ENCODE measurements at places on chromosomes 12 and 14.

DNA sequence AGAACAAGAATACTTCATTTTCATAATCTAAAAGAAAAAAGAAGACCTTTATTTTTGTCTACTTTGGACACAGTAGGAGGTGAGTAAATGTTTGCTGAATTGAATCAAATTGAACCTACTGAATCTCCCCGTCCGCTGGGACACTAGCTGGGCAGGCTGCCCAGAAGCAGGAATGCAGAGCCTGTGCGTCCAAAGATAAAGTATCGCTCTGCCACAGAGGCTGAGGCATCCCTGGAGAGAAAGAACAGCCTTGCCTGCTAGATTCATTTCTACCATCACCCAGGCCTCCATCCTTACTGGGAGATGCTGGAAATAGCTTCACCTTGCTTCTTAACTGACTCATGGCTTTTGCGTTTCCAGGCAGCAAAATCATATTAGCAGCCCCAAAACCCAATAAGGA lies 64.1 kb upstream of the TSPAN11 start:
- no peak for DNase-seq

GRCh38 chr12:63023926-63024325 lies 89.0 kb upstream of the PPM1H start:
- DNase-seq = no peak

GRCh38 chr14:26538176-26538575 lies 59.7 kb downstream of the NOVA1 start:
- DNase-seq = no peak

GRCh38 chr14:68690089-68690958 lies 102.5 kb downstream of the ZFP36L1 start:
- no peak for DNase-seq

DNA sequence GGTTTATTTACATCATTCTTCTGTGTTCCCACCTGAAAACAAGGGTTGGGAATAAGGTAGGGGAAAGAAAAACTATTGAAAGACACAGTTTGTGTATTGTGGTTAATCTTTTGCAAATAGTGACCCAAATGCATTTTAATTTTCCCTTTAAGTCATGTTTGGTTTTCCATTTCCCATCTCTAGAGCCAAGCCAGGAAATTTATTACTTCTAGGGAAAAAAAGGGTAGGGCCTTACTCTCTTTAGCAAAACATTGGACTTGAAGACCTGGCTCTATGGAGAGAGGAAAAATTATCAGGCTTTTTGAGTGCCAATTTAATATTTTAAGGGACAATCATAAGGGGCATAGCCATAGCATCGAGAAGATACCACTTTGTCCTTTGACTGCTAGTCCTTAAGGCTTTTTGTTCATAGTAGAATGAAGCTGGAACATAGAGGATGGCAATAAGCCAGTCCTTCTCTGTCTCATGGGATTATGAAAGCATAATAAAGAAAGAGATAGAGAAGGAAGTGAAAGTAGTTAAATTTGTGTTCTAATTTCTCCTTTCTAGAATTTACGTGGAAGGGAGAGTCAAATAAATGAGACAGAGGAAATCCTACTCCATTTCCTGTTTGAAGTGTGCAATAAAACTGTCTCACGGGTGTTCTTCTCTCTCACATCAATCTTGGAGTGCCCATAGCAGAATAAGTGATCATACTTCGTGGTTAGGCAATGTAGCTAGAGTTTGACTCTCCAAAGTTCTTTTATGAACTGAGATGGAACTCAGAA lies 50.9 kb upstream of the PPFIA2 start:
- DNase-seq = no peak

- no peak for DNase-seq
Measured at GRCh38 chr14:22177870-22178269, 411.2 kb downstream of the DAD1 start.

GRCh38 chr12:46752396-46752795 lies 73.4 kb downstream of the SLC38A4 start:
- DNase-seq = no peak

- DNase-seq = peak; percentile 56
Measured at GRCh38 chr12:79934281-79935020, 446 bp downstream of the PPP1R12A start.

- DNase-seq = no peak
Measured at GRCh38 chr14:65864549-65864948, 452.0 kb downstream of the FUT8 start.

Measured in SK-N-DZ (cell line).